Caki2 (cell line): ENCODE measurements at places on chromosomes 4 and X. TPM values are rescaled to one million over a fixed set of nuclear protein-coding genes. Genes with fewer than 3 reads are reported as not detected.

Gene EDA2R
- total RNA-seq = 6.5 and 10.4 TPM in 2 replicates

Gene DAPP1
- total RNA-seq = not detected in 2 replicates

Gene TBC1D1
- total RNA-seq = 38.6 and 40.7 TPM in 2 replicates

Gene GPAT3
- 12.5 and 13.4 TPM in 2 replicates for total RNA-seq

Gene PWWP3B
- not detected in 2 replicates for total RNA-seq

Gene RAB39B
- total RNA-seq = 0.68 TPM in 1 of 2 replicates, not detected in the other

Gene DCAF8L2
- not detected in 2 replicates for total RNA-seq

Gene PNMA6F
- total RNA-seq = not detected in 2 replicates

Gene HSFX1
- total RNA-seq = 0.78 TPM in 1 of 2 replicates, not detected in the other

Gene GYG2
- 3.2 and 3.7 TPM in 2 replicates for total RNA-seq
